Activated CD4-positive, alpha-beta T cell treated with anti-CD3 and anti-CD28 coated beads, Interleukin-2, amount 50 U/mL, for 24 hours (primary cell): ENCODE measurements at places on chromosomes 12 and 14.
A peak's percentile ranks its signal among the peaks of the same experiment; 100 is the strongest.

DNA sequence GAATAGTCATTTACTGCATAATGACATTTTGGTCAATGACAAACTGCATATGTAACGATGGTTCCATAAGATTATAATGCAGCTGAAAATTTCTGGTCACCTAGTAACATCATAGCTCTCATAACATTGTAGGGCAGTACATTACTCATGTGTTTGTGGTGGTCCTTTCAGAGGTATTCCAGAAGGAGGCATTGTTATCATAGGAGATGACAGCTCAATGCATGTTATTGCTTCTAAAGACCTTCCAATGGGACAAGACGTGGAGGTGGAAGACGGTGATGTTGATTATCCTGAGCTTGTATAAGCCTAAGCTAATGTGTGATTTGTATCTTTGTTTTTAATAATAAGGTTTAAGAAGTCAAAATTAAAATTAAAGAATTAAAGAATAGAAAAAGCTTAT is 43.8 kb upstream of the TSPAN11 start:
- DNase-seq: no peak

GRCh38 chr12:3944620-3945019 is 71.4 kb upstream of the PARP11 start:
- no peak for DNase-seq

DNA sequence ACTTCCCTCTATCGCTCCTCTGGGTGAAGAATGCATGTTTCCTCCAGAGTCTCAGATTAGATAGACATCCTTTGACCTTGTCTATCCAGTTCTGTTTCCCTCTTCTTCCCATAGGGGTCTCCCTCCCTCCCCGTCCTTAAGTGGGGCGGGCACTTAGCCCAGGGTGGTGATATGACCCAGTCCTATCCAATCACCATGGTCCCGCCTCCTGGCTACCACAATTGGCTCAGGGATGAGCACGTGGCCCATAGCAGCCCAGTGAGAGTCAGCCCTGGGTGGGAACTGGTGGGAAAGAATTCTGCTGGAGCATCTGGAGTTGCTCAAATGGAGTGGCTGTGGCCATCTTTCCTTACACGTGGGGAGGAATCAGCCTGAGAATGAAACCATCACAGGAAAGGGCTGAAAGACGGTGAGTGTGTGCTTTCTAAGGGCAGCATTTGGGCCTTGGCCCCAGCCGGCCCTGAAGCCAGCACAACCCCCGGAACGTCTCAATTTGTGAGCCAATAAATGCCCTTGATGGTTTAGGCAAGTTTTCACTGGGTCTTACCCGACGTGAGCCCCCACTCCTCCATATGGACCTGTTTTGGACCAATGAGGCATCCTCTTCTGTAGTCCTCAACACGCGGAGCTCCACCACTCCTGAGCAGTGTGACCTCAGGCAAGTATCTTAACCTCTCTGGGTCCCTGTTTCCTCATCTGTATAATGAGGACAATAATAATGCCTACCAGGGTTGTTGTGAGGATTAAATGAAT is 14.4 kb upstream of the MLXIP start:
- peak; percentile 25 for DNase-seq

GRCh38 chr12:28253161-28253641 is 62.9 kb downstream of the CCDC91 start:
- DNase-seq: peak; percentile 53

DNA sequence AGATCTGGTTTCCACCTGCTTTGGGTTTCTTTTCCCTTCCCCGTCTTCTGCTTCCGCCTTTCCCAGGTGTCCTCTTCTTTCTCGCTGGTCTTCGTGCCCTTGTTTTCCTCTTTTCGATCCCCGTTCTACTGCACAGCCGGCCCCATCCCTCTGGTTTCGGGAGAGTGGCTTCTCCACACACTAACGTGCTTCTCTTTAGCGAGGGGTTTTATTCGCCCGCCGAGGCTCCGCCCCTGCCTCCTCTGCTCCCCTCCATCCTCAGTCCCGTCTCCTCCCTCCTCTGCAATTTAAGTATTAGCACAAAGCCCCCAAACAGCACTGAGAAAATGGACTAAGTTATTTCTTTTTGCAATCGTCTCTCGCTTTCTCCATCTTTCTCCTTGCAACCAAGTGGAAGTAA is at the start of gene SLC7A8:
Gene SLC7A8 (minus strand): TSS at position 182 of the 400 bp plus-strand sequence. CDS start 746 bp downstream, outside the sequence.
- no peak for DNase-seq

DNA sequence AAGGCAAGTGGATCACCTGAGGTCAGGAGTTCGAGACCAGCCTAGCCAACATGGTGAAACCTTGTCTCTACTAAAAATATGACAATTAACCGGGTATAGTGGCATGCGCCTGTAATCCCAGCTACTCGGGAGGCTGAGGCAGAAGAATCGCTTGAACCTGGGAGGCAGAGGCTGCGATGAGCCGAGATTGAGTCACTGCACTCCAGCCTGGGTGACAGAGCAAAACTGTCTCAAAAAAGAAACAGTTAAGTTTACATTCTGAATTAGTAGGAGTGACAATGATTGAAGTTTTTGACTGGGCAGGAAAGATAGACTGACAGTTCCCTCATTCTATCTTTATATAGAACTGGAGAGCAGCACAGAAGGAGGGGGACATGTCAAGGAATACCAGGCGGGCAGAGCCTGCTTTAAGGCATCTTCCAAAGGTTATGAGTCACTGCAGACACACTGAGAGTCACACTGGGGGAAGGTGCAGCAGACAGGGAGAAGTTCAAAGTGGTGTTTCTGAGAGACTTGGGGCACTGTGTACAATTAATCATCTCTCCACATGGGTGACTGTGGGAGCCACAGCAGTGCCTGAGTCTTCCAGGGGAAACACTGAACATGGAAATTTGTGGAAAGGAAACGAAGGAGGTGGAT is 42.8 kb upstream of the RNASE3 start:
- DNase-seq: no peak
